ENCODE measurements at places on chromosomes 4 and X.
A peak's percentile ranks its signal among the peaks of the same experiment; 100 is the strongest.

- DNase-seq, result no peak
Measured at GRCh38 chr4:125111323-125111722, 203.4 kb upstream of the FAT4 start.

DNA sequence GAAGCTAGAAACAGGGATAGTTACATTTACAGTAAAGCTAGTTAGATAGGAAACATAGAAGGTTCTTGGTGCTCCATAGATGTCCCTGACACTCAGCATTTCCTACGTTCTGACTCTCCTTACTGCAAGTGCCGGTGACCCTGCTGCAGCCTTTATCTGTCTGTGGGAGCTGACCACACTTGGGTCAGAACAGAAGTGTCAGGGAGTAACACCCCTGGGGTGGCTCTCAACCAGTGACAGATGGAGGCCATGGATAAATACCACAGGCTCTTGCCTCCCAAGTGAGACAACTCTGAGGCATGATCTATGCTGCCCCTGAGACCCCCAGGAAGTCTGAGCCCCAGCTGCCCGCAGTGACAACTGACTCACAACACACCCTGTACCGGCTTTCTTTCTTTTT is 69.8 kb downstream of the ANXA3 start:
- no peak for DNase-seq

DNA sequence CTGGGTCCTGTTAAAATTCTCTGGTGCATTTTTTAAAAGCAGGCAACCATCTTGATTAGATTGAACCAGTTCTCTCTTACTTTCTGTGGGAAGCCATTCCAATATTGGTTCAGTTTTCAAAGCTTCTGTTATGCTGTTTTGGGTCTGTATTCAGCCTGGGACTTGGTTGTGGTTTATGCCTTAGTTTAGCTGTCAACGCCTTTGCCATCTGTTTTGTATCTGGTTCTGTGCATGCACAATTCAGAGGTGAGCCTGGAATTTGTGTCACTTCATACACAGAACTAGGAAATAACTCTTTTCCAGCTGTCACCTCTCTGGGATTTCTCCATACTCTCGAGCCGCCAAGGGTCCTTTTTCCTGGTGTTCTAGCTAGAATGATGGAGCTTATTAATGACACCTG is 46.2 kb downstream of the STAP1 start:
- DNase-seq, result no peak

DNA sequence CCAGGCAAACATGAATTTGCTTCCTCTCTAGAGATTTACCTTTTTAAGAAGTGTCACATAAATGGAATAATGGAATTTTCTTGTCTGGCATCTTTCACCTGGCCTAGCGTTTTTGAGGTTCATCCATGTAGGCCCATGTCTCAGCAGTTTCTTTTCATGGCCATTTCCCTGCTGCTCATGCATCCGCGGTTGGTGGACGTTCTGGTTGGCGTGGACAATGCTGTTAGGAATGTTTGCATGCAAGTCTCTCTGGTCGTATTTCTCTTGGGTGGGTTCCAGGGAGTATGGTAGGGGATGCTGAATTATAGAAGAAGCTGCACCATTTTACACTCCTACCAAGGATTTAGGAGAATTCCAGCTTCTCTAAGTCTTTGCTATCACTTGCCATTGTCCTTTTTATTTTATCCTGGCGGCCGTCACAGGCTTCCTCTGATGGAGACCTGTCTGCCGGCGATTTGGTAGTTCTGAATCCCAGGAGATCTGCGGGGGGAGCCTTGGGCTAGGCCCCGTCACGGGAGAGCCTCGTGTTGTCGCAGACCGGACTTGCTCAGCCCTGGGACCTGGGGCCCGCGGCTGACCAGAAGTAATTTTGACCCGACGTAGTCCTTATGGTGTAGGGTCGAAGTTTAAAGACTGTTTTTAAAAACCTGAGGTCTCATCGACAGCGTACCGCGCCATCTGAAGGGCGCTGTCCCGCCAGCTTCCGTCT is 56.9 kb upstream of the TADA2B start:
- no peak for DNase-seq

DNA sequence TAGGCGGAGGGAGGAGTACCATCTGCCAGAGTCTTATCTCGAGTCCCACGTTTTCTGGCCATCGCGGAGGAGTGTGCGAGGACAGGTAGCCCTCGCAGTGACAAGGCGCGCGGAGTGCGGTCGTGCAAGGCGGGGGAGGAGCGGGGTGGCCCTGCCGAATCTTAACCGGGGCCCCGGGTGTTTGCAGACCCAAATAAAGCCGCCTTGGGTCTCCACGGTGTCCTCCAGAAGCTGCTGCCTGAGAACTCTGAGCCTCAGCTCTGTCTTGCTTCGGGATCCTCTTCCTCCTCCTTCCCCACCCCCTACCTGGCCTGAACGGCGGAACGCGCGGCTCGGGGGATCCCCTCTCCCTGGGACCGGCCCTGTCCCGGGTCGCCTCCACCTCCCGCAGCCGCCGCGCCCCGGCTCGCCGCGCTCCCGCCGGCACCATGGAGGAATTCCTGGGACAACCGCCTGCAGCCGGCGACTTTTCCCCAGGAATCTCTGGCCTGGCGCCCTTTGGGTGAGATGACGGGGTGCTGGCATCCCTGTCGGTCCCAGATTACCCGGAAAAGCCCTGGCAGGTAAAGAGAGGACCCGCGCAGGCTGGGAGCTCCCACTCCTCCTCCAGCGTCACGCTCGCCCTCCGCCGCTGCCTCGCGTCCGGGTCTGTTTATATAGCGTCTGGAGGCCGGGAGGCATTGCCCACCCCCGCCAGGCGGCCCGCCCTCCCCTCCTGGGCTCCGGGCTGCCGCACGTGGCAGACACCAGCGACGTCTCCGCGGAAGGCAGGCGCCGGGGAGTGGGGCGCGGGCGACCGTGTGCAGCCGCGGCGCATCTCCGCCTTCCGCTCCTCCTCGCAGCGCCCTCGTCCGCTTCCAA is at the start of gene GALNTL6:
TSS of gene GALNTL6 (plus strand) at position 740 of the 861 bp plus-strand sequence.
- DNase-seq, result no peak

DNA sequence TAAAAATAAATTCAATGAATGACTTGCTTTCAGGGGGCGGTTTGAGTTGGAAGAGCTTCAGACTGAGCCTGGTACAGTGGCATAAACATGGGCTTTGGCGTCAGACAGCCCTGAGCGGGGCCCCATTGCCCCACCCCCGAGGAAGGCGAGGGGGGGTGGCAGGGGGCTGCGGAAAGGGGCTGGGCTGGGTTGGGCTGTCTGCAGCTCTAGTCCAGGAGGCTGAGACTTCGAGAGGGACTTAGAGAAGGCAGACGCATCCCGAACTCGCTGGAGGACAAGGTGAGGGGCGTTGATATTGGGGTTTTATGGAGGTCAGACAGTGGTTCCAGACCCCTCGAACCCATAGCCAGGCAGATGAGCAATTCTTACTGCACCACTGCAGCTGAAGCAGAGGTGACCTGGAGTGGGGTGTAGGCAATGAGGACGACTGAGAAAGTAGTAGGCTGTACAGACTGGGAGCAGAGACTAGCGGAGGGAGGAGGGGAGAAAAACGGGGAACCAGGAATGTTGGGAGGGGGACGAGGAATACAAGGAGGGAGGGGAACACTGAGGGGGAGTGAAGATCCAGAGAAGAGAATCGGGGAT is at the start of gene MAGED2:
TSS of gene MAGED2 (plus strand) at position 222 of the 585 bp plus-strand sequence. CDS start 1,587 bp downstream, outside the sequence.
- DNase-seq, result peak; percentile 21

GRCh38 chr4:2256156-2256731 is 5.7 kb downstream of the MXD4 start:
- no peak for DNase-seq

DNA sequence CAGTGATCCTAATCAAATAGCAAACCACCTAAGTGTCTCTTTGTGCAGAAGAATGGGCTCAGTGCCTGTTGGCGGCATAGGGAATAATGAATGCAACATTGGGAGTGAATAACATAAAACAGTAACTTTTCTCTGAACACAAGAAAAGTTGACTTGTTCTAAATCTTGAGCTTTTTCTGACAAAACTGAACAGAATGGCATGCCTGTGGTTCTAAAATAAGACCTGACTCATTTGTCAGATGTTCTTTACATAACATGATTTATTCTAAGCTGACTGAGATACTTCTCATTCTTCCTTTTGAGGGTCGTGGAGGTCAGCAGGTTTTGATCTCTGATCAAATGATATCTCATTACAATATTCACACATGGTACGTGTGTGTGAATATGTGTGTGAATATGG is 165.4 kb upstream of the WDR1 start:
- DNase-seq, result no peak

DNA sequence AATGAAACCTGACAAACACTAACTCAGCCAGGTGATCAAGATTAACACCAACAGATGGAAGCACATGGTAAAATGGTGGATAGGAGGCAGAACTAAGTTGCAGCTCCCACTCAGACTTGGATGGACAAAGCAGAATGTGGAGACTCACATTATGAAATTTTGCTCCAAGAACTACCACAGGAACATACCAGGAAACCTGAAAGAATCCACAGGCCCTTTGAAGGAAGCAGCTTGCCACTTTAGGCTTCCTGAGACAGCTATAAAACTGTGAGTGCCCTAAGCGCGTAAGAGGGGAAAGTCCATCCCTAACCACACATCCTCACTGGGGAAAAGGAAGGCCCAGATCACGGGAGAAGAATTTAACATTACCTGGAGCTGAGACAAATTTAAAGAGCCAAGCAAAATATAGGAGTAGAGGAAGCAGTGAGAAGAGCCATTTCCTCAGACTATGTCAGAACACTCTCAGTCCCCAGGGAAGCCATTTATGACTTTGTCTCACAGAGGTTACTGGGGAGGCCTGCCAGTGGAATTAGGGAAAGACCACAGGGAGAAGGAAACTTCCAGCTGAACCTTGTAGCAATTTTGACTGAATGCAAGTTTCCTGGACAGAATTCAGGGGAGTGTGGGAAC is 224.5 kb downstream of the TEX13C start:
- DNase-seq, result no peak

DNA sequence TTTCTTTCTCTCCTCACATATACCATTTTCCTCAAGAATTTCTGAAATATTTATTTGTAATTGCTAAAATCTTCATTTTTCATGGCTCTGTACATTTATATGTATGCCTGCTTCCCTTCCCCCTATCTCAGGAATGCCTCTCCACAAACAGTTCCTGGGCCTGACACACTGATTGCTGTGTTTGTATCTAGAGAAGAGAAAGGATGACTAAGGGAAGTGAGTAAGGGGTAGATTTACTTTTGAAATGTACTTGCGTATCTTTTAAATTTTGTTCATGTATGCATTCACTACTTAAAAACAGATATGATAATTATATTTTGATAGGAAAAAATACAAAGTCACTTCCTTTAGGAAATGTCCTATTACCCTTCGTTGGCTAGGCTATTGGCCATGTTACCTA is 790.8 kb downstream of the PCDH18 start:
- no peak for DNase-seq

- no peak for DNase-seq
Measured at GRCh38 chrX:106608016-106608415, 3.8 kb upstream of the RADX start.

DNA sequence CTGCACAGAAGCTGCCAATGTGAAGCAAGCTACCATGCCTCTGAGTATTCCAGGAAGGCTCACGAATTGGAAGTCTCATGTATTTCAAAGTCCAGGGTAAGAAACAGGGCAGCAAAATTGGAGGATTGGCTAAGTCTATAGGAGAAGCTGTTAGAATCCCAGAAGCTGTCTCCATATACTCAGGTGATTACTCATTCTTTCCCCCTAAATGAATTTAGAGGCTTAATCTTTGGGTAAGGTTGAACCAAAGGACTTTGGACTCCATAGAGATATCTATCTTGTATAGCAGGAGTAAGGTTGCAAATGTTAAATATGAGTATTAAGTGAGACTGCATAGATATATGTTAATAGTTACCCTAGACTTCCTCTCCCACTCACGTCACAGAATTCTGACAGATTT is 36.3 kb downstream of the STBD1 start:
- no peak for DNase-seq

GRCh38 chr4:88722276-88722780 is 24.7 kb upstream of the NAP1L5 start:
- no peak for DNase-seq

GRCh38 chr4:41590591-41590990 is 52.6 kb downstream of the LIMCH1 start:
- no peak for DNase-seq

- DNase-seq, result no peak
Measured at GRCh38 chrX:69038188-69038587, 127.1 kb downstream of the PJA1 start.

- no peak for DNase-seq
Measured at GRCh38 chrX:8244301-8244700, 73.2 kb upstream of the VCX2 start.

DNA sequence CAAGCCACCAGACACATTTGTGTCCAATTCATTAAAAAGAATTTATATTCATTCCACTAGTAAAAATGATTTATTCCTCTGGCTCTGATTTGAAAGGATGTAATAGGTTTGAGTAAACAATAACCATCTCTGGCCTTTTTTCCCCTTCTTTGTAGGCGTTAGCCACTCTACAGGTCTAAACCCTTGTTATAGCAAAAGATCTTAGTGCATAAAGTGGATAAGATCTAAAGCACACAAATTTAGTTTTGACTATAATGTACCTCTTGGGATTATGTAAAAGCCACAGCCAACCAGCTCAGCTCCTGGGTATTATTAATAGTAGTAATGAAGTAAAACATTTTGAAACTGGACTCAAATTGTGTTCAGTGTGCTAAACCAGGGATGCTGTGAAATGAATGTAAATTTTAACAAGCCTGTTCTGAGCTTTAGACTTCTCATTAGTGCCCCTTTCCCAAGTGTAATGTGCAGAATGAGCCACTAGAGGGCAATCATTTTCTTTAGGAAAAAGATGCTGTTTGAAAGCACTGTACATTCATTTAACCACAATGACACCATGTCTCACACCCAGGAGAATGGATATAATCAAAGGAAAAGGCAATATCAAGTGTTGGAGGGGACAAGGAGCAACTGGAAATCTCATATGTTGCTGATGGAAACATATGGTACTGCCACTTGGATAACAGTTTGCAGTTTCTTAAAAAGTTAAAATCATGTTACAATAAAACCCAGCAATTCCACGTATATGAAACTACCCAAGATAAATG is 69.7 kb downstream of the KLHL8 start:
- no peak for DNase-seq

GRCh38 chrX:41369152-41369551 is 35.2 kb downstream of the DDX3X start:
- DNase-seq, result no peak

DNA sequence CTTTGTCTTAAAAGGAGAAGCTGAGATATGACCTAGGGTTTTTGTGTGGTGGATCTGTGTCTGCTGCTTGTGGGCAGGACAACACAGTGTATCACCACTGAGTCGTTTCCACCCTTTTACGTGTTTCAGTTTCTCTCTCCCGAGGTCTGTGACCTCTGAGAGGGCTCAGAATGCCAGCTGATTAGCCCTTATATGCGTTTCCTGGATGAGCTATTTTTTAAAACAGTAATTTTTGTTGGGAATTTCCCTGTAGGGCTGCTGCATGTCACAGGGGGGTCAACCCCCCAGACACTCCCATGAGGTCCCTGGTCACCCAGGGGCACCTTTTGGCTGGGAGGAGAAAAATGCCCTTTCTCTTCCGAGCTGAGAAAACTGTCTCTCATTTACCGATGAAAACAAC is 170.4 kb upstream of the CASK start:
- DNase-seq, result no peak

GRCh38 chrX:120457766-120458180 is 11.3 kb downstream of the LAMP2 start:
- no peak for DNase-seq
